Nephron progenitor cell (in vitro differentiated cells): ENCODE measurements at places on chromosomes 12 and 14.

DNA sequence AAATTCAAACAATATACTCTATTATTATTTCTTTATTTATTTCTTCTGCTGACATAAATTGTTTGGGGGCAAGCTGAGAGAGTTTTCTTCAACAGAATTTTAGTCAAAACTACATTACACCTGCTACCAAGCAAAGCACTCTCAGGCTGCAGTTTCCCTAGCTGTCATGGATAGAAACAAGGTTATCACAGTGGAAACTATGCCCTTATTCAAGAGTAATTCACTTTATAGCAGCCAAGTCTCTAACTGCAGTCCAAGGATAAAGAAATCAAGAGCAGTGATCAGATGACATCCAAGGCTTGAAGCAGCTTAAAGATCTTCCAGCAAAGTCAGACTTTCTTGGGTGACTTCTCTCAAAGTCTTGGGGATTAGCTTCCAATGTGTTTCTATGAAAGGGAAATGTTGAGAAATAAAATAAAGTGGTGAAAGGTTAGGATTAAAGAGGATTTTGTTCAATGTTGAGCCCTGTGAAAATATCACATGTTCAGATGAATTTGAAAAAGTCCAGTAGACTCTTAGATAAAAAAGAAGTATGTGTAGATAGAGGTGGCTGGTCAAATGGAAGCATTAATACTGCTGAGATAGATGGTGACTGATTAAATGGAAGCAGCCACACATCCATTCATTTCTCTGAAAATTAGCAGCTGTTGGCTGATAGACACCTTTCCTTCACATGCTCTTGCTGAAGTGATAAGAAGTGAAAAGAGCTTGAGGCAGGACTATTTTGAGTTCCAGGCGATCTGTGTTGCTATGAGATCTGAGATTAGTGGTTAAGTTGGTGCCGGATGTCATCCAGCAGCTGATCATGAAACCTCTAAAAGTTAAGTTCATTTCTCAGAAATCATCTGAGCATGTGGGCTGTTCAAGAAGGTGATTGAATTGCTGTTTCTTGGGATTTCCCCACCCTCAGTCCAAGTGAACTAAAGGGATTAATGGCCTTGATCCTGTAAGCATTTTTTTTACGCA lies 257.8 kb upstream of the BTG1 start:
- DNase-seq = no peak

DNA sequence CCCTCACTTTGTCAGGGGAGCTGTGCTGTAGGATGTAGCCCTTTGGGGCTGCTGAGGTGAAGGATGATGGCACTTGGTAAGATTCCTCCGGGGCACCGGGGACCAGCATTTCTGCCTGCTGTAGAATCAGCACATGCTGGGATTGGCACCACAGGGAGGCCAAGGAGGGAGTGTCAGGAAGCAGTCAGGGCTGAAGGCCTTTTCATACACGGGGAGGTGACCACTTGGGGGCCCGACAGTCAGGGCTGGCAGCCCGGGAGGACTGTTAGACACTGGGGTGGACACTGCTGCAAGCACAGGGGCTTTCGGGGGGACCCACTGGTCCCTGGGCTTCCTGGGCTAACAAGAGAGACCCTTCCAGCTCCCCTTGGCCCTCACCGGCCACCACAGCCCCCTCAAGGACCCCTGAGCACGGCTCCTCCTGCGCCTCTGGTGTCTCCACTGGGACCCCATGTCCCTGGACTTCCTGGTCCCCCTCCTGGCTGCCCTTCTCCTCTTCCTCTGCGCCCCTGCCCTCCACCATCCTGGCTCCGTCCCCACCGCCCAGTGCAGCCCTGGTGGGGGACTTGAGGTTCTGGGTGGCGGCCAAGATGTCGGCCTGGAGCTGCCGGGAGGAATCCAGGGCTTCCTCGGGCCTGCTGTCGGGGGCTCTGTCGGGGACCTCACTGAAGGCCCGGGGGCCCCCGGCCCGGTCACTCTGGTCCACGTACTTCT lies 6.5 kb downstream of the TMEM119 start:
- DNase-seq = no peak

DNA sequence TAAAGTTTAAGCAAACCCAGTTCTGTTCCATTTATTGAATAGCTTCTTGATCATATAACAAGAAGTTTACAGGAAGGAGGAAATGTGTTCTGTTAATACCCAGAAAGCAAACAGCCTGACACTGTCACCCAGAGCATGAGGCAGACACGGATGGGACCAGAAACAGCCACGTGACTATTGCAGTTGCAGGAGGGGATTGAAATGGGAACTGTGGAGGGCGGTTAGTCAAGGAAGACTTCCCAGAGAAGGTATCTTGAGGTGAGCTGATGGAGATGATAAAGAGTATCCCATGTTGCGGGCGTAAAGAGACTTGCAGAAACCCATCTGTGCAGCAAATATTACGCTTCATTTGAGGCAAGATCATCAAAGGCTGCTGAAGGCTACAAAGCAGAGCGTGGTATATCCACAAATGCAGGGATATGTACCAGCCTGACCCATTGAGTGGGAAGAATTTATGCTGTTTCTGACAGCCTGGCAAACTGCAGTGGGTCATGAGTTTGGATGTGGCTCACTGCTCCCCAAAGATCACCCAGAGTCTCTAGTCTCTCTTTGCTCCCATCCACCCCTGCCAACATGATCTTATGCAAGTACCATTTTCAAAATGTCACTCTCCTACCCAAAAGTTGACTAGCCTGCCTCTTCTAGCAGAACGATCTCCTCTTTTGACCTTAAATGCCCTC lies 20.7 kb downstream of the KRT76 start:
- no peak for DNase-seq

DNA sequence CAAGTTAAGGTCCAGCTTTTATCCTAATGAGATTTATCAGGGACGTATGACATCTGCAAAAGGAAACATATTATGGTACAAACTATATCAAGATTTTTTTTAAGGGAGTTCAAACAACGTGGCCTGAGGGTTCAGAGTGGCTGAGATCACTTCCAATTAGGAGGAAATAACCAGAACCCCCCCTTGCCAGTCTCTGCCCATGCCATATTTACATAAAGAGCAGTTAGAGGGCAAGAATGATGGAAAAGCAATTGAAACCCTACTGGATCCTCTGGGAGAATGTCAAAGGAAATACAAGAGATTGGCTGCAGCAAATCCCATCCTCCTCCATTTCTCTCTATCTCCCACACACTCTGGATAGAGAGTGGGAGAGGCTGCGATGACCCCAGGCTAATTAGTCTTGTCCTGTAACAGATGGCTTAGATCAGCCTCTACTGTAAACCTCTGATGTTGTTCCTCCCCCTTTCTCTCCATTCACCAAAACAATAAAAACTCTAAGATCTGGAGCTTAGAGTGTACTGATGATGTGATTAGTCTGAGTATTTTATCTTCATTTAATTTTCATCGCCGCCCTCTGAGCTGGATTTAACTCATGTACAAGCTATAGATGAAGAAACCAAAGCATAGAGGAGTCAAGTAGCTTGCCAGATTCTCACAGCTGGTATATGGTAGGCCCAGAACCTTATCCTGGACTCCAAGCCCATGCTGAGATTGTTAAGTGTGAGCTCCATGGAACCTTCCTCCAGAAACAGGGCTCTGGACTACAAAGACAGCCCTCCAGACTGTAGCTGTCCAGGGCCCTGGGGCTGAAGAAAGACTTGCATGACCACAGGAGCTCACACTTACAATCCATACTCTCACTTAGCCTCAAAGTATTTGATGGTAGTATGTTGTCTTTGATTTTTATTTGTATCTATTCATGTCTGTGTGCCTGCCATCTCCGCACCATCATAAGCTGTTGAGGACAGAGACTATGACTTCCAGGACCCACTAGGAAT lies 54.1 kb upstream of the GNG2 start:
- DNase-seq = no peak

GRCh38 chr12:26936559-26937442 lies 980 bp downstream of the INTS13 start:
- no peak for DNase-seq

DNA sequence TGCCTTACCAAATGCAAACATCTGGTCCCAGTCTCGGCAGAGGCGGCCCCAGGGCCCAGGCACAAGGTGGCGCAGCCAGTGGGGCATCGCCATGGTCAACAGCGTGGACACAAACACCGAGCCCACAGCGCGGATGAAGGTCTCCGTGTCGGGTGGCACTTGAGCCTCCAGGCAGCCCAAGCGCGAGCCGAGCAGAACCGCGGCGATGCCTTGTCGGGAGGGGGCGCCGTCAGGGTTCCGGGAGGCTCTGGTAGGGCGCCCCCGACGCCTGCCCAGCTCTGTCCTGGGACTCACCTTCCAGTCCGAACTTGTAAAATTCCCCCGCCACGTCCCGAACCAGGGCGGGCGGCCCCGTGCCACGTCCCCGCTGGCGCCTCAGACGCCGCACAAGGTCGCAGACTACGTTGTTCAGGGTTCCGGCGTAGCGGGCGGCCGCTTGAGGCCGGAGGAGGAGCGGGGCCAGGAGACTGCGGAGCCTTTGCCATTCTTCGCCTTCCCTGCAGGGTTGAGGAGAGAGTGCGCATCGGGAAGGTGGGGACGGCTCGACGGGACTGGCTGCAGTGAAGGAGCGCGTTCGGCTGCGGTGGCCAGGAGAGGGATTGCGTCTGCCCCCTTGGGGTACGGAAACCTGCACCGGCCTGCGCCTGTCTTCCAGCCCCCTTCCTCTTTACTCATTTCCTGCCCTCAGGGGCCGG lies 1.7 kb downstream of the CYP27B1 start:
- peak; percentile 47 for DNase-seq

GRCh38 chr14:35242599-35243311 lies 49.4 kb upstream of the PSMA6 start:
- DNase-seq = no peak

DNA sequence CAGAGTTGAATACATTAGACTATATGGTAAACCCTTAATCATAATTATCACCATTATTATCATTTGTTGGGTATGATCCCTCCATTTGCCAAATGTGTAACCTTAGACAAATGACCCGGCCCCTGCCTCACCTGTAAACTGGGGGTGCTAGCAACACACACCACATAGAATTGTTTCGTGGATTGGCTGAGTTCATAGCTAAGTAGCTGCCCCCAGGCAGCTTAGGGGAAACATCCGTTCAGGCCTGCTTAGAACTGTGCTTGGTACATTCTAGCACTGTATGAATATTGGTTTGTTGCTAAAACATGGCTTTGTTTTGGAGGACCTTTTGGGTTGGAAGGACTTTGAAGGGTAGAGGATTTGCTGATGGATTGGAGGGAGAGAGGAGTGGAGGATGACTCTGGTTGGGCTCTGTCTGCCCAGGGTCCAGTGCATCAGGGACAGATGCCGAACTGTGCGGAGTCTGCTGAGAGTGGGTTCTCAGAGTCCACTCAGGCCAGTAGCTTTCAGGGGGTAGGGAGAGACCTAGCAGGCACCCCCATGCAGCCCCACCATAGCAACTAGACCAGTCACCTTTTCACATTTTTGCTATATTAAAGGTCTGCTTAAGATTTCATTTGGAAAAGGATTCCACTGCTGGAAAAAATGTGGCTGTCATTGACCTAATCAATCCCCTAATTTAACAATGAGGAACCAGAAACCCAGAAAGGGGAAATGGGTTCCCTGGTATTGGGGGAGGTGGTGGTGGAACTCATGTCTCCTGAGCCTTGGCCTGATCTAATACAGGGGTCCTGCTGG lies 2.2 kb downstream of the RIN3 start:
- DNase-seq = no peak

DNA sequence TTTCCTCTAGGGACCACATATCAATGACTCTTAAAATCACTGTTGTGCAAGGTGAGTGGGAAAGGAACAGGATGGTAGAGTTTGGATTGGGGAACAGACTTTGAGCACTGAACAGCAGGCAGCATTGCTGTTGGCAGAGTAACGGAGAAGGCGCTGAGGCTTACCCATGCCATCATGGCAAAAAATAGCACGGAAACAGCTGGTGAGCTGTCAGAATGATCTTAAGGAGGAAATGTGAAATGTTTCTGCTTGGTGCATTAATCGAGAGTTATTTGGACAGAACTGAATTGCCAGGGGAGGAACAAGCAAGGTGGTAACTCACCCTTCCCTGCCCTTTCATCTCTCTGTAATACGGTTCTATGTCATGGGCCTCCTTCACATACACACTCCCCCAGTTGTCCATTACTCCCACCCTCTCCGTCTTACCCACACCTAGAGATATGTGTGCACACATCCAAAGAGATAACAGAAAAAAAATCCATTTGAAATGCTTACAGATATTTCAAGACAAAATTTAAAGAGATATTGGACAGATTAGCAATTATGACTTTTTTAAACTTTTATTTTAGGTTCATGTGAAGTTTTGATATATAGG lies 572.5 kb downstream of the DIO2 start:
- DNase-seq = no peak

DNA sequence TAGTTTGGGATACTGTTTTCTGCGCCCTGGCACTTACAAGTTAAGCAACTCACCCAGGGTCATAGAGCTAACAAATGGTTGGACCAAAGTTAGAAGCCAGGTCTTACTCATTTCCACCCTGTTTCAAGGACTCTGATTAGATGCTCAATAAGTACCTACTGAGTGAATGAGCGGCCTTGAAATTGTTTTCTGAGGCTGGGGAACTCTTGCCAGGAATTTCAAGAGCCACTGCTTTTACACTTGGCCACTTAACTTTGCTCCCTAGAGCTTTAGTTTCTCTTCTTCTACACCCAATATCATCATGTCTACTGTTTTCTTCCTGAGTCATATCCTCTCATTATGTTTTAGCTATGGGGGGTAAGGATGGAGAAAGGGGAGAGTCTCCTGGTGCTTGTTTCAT lies 431.6 kb downstream of the ZFP36L1 start:
- no peak for DNase-seq

DNA sequence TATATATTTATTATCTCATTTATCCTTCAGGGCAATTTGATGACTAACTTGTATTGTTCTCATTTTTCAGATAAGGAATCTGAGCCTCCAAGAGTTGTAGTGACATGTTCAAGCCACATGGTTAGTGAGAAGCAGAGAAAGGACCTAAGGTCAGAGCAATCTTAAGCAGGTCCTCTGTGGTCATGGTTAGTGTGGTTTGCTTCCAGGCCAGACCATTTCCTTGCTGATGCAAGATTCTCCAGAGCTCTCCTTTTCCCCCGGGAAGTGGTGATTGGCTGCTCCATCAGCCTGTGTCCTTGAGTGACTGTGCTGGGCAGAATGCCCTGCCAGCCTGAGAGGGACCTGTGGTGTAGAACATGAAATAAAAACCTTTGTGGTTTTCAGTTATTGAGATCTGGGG lies 141.3 kb downstream of the KTN1 start:
- no peak for DNase-seq

DNA sequence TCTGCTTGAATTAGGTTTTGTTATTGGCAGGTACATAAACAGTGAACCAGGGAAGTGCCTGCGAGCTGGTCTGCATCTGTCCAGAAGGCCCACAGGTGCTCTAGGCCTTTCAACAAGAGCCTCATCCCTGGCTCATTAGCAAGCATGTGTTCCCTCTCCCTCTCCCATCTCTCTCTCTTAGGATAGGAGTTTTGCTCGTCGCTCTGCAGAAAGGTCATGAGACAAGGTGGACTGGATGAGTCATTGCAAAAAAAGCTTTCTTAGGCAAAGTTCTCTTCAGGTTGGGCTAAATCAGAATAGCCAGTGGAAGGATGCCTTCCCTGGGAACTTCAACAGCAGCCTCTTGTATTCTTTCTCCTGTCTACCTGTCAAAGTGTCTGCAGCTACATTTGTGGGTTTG lies 14.6 kb upstream of the PRMT8 start:
- DNase-seq = no peak
